ENCODE measurements at places on chromosomes 5 and 9.

- no peak for DNase-seq
These were observed 259.1 kb downstream of the SH3GL2 start for GRCh38 chr9:17837965-17838364.

GRCh38 chr9:8961186-8961851 lies 1161.7 kb upstream of the DMAC1 start:
- no peak for DNase-seq

- DNase-seq: no peak
These were observed 52.3 kb upstream of the ZSWIM6 start for GRCh38 chr5:61279725-61280124.

- DNase-seq: no peak
These were observed 603 bp downstream of the DENND1A start for GRCh38 chr9:123929177-123929869.

DNA sequence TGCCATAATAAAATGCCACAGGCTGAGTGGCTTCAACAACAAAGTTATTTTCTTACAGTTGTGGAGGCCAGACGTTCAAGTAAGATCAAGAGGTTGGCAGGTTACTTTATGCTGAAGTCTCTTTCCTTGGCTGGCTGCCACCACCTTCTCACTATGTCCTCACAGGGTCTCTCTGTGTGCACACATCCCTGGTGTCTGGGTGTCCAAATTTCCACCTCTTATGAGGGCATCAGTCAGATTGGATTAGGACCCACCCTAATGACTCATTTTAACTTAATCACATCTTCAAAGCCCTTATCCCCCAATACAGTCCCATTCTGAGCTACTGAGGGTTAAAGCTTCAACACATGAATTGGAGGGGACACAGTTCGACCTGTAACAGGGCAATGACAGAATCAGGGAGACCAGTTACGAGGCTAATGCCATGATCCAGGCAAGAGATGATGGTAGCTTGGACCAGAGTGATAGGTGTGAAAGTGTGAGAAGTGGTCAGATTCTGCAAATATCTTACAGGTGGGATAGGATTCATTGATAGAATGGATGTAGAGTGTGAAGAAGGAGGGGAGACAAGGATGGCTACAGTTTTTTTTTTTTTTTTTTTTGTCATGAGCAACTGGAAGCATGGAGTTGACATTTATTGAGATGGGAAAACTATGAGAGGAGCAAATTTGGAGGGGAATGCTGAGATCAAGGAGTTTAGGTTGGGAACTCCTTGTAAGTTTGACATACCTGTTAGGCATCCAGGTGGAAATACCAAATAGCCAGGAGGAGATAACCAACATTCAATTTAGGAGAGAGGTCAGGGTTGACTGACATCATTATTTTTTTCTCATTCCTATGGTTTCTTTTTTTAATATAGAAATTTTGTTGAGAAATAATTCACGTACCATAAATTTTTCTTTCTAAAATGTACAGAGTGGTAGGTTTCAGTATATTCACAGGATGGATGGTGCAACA lies 39.6 kb upstream of the FGF1 start:
- no peak for DNase-seq

- no peak for DNase-seq
These were observed 301.4 kb upstream of the RFX3 start for GRCh38 chr9:3827175-3827574.

DNA sequence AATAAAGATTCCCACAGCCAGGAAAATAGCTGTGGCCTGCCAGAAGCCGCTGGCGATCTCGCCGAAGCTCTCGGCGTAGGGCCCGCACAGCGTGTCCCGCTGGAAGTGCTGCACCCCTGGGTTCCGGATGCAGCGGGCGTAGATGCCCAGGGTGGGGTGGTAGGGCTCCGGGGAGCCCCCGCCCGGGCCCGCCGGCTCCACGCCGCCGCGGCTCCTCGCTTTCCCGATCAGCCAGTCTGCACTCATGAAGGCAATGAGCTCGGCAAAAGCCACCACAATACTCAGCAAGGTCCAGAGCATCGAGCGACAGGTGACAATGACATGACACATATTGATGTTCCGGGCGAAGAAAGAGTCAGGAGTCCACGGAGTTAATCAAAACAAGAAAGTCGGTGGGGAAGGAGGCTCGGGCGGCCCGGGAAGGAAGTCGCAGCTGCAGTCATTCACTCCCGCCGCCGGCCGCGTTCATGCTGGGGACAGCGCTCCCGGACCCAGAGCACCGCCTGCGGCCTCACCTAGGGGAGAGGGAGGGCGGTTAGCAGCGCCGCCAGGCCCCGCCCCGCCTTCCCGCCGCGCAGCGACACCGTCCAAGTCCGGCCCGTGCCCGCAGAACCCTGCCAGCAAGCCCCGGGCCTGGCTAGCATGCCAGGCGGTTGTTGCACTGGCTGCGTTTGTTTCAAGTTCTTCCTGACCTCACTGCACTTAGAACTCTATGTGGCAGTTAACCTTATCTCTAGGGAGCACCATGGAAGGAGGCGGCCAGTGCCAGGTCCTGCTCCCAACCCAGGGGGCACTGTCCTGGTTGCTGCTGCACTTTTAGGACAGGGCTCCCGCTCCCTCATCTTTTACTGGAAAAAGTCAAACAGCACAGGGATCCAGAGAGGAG lies 138.4 kb downstream of the LHFPL2 start:
- DNase-seq: no peak

GRCh38 chr9:15240927-15241326 lies 66.1 kb downstream of the TTC39B start:
- DNase-seq: no peak

- DNase-seq: no peak
These were observed 69.3 kb downstream of the SLC1A1 start for GRCh38 chr9:4559261-4560182.

- no peak for DNase-seq
These were observed 7.6 kb upstream of the ZNF474 start for GRCh38 chr5:122121479-122122465.

DNA sequence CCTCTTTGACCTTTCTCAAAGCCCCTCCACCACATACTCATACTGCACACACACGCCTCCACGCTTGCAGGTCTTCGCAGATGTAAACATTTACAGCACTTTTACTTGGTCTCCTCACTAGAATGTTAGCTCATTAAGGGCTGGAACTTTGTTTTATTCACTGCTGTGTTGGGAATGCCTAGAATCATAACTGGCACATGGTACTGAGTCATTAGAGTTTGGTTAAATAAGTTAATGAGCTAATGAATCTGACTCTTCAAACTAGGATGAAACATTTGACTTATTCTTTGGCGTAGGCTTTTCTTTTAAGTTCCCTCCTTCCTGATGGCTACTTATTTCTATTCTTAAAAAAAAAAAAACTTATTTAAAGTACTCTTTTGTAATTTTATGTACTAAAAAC lies 28.9 kb downstream of the MAN2A1 start:
- DNase-seq: no peak

GRCh38 chr5:72499730-72500129 lies 7.5 kb downstream of the ZNF366 start:
- DNase-seq: no peak

DNA sequence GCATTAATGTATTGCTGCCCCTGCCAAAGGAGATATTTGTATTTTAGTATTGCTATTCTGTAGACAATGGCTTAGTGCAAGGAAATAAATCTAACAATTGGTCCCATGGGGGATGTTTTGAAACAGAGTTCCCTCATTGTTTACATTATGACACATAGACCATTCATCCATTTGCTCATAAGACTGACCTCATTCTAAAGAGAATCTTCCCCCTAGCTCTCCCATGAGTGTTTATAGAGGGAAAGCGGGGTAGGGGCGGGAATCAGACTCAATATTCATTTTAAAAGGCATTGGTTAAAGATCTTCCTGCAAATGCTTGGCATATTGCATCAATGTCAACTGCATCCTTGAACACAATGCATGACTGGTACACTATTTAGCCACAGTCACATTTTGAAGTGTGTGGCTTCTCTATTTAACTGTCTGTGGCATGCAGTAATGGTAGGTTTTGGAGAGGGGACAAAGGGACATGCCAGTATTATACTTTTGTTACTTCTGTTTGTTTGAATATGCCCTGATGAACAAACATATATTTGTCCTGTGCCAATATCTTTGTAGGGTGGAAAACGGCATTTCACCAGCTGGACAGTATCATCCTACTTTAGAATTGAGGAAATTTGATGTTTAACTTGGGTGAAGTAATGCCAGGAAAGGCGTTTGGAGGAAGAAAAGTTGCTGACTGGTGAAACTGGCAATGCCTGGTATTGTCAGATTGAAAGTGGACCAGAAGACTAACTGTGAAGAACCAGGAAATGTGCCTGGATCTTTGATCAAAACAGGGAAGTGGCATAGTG lies 84.1 kb upstream of the MEGF10 start:
- DNase-seq: no peak

- DNase-seq: no peak
These were observed 104.5 kb downstream of the NDFIP1 start for GRCh38 chr5:142213077-142213476.

DNA sequence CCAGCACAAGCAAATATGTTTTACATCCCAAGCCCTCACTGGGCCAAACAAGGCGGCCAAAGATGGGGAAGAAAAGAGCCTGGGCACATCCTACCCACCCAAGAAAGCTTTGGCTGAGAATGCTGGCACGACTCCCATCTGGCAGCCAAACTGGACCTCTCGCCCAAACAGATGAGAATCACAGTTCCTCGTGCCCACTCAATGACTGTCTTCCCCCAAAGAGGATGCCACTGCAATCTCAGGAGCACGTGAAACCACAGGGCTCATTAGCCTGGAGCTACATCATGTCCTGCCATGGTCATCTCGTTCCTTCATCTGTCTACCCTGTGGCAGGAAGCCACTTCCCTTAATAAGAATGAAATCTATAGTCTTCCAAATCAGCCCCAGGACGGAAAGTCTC lies 536.8 kb downstream of the BNC2 start:
- no peak for DNase-seq

- no peak for DNase-seq
These were observed 217.8 kb upstream of the TLE4 start for GRCh38 chr9:79353856-79354520.

DNA sequence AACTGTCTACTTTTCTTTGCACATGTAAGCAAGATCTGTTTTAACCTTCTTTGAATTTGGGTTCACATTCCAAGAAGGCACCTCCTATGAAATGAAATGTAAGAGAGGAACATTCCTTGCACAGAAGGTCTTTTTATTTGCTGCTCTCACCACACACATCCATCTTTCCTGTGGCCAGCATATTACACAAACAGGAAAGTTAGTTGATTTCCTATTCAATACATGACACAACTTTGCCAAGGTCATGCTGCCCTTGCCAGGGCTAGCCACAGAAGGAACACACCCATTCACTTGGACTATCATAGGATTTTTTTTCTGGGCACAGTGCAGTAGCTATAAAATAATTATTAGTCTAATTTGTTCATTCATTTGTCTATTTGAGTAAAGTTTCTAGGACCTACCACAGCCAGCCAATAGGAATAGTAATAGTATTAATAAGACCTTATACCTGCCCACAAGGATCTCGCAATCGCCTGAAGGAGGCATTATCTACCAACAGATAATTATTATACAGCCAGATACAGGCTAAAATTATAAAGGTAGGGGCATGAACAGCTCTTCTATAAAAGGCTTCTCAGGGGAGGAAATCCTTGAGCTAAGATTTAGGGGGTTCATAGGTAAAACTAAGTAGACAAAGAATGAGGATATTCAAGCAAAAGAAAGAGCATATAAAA lies 78.1 kb upstream of the NREP start:
- no peak for DNase-seq

DNA sequence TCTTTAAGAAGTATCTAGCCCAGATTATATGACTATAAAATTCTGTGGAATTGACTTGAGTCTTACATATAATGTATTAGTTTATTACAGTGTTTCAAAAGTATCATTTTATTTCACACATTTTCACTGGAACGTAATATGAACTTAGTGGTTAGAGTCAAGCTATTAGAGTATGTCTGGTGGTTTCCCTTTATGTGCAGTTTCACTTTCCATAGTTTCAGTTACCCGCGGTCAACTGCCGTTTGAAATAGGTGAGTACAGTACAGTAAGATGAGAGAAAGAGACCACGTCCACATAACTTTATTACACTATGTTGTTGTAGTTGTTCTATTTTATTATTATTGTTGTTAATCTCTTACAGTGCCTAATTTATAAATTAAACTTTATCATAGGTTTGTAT lies 50.5 kb downstream of the COMMD10 start:
- no peak for DNase-seq

DNA sequence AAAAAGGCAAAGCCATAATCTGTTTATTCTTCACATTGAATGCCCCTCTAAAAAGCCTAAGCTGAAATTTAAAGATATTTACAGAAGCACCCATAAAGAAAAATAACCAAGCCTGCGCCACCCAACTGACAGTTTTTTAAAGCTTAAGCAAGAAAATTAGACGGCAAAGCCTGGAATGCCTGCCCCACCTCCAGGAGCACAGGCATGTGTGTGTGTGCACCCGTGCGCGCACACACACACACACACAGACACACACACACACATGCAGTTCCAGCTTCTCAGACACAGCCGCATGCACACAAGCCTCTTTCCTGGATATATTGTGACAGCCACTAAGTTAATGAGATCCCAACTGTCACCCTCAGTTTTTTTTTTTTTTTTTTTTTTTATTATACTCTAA lies 88.2 kb downstream of the FRMD3 start:
- no peak for DNase-seq

DNA sequence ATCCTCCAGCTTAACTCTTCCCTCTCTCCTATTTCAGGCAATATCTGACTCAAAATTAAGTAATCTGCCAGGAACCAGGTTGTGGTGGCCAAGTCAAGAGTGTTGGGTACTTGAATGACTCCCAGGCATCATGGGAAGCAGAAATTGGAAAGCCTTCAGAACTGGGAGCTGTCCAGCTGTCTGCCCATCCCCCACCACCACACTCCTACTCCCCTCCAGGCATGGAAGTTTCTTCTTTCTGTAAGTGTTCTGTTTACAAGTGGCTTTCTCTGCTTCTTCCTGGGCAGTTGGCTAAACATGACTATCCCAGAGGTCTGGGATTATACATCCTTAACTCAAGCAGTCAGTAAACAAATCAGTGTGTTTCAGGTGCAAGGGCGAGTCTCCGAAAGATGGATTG lies 14.6 kb upstream of the PBX3 start:
- DNase-seq: no peak

- DNase-seq: no peak
These were observed 77.3 kb downstream of the WNK2 start for GRCh38 chr9:93261281-93261680.

DNA sequence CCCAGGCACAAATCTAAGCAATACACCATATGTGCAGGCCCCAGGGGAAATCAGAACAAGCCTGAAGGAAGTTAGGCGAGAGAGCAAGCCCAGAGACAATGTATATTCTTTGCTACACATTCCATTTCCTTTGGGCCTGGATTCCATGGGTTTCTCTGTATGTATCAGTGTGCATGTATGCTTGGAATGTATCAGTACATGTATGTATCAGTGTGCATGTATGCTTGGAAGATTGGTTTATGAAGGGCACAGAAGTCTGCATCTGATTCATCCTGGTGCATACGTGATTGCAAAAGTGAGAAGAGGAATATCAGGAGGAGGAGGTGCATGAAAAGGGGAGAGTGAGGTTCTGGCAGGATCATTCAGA lies 232.6 kb upstream of the ANKRD55 start:
- DNase-seq: no peak

DNA sequence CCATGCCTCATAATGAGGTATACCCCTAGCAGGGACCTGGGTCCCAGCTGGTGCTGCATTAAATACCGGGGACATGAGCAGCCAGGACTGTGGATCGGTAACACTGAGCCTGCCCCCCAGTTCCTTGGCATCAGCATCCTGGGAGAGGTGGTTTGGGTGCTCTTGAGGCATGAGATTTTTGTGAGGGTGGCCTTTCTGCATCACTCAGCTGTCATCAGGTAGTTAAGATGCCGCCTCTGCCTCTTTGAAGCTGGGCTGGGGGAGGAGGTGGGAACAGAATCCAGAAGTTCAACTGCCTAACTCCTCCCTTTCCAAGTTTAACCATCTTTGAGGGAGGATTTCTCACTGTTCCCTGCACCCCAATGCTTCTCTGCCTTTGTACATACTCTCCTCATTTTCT lies 112.7 kb downstream of the PDZD2 start:
- no peak for DNase-seq
